ENCODE measurements at places on chromosomes 4 and X.
A peak's percentile ranks its signal among the peaks of the same experiment; 100 is the strongest.

- no peak for DNase-seq
Measured at GRCh38 chrX:108224727-108225621, 133.4 kb downstream of the ATG4A start.

GRCh38 chr4:43564107-43564506, 671.6 kb downstream of the GRXCR1 start:
- DNase-seq: no peak

GRCh38 chr4:40173470-40173875, 23.4 kb upstream of the RHOH start:
- no peak for DNase-seq

DNA sequence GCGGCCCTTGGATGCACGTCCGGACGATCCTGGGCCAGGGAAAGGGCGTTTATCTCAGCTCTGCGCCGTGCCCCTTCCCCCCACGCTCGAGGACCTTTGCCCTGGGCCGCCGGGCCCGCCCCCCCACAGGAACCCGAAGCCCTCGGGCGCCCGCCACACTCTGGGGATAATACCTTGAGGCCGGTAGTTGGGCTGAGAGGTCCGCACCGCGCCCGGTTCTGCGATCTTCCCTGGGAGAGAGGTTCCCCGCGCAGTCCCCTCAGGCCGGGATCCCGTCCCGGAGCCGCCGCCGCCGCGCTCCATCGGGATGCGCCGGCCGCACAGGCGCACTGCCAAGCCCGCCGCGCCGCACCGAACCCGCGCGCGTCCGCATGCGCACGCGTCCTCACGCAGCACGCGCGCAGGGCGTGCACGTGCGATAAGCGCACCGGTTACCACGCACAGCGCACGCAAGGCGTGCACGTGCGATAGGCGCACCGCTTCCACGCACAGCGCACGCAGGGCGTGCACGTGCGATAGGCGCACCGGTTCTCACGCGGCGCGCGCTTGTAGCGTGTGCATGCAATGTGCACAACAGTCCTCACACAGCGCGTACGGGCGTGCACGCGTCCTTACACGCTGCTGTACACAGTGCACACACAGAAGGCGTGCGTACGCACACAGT, at the start of gene MAP7D2:
Gene MAP7D2 (minus strand): TSS at position 331 of the 664 bp plus-strand sequence. CDS start 28 bp downstream, at position 303.
- no peak for DNase-seq

DNA sequence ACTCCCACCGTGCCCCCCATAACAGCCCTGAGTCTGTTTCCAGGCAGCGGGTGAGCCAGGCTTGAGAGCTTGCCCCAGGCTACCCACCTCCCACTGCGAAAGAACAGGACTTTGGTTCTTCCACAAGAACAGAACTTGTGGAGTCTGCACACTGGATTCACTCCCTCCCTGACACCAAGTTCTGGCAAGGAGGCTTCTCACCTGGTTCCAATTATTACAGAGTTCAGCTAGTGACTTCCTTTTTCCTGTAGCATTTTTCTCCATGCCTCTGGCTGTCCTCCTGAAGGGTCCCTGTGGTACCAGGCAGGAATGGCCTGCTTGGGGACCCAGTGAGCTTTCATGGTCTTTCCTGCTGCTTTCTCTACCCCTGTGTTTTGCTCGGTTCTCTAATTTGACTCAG, 208.6 kb upstream of the SFRP2 start:
- no peak for DNase-seq

DNA sequence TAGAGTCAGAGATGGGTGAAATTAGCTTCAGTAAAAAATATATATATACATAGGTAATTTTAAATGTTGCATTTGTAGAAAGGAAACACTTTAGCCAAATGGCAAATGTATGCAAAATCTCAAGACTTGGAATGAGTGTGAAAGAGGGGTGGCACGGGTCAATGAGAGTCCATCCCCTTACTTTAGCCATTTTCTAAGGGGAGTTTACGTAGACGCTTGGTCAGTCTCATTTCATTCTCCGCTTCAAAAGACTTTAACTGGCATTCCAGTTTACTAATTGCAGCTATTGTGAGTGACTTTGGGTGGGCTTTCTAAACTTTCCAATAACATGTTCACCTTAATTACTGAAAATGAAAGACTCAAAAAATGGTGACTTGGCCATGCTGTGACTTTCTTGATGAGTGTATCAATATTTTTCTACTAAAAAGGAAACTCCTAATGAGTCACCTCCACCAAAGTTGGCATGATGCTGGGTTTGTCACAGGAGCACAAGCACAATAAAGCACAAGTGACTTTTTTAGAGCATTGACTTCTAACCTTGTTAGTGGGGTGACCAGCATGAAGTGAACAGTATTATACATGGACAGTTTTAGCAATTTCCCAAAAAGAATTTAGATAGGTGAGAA, 356.0 kb upstream of the RASGEF1B start:
- peak; percentile 2 for DNase-seq

DNA sequence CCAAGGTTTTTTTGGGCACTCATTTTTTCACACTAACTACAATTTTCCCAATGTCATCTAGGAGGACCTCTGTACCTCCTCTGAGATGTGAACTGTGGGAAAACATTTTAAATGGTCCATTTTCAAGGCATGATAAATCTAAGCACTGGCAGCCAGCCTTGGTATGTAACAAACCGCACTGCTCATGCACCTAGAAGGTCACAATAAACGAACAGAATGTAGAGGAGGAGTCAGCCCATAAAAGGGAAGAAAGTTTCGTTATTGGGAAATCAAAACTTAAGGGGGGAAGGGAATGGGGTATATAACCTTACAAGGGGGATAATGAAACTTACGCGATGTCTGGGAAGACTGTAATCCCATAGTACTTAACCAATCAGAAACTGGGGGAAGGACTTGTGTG, 16.4 kb downstream of the COX18 start:
- no peak for DNase-seq

DNA sequence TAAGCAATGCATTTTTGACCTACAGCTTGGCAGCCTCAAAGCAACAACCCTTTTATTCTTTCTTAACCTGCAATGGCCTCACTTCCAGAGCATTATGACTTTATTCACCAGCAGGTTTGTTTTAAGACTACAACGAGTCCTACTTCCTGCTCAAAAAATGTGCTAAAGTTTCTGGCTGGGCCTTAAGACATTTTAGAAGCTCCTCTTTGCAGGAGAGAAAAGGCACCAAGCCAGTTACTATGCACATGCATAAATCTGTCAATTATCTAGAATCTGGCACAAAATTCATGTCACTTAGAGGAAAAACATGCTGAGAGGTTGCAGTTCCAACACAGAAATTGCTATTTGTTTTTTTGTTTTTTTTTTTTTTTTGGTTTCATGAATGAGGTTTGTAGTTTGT, 223.0 kb upstream of the EPHA5 start:
- DNase-seq: no peak

DNA sequence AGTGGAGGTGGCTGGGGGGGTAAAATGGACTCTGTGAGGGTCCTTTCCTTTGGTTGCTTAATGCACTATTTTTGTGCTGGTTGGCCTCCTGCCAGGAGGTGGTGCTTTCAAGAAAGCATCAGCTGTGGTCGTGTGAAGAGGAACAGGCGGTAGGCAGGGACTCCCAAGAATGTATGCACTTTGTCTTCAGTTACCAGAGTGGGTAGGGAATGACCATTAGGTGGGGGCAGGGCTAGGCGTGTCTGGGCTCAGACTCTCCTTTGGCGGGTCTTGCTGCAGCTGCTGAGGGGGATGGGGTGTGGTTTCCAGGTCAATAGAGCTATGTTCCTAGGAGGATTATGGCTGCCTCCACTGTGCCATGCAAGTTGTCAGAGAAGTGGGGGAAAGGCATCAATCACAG, 509.0 kb downstream of the PCDH19 start:
- DNase-seq: no peak

GRCh38 chr4:122798101-122798500, 28.5 kb upstream of the FGF2 start:
- no peak for DNase-seq

- DNase-seq: no peak
Measured at GRCh38 chrX:34859191-34859590, 83.4 kb upstream of the FAM47B start.

DNA sequence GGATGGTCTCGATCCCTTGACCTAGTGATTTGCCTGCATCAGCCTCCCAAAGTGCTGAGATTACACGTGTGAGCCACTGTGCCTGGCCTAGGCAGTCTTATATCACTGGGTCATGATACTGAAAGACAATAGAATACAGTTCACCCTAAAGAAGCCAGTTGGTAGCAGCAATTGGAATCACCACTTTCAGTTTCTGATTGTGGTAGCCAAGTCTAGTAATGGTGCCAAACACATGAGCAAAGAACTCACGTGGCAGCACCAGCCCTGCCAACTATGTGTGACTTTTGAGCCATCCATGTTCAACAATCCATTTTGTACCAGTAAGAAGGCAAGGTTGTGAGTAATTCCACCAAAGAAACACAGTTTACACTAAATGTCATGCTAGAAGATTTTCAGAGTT, 548.4 kb downstream of the KLHL13 start:
- DNase-seq: no peak

DNA sequence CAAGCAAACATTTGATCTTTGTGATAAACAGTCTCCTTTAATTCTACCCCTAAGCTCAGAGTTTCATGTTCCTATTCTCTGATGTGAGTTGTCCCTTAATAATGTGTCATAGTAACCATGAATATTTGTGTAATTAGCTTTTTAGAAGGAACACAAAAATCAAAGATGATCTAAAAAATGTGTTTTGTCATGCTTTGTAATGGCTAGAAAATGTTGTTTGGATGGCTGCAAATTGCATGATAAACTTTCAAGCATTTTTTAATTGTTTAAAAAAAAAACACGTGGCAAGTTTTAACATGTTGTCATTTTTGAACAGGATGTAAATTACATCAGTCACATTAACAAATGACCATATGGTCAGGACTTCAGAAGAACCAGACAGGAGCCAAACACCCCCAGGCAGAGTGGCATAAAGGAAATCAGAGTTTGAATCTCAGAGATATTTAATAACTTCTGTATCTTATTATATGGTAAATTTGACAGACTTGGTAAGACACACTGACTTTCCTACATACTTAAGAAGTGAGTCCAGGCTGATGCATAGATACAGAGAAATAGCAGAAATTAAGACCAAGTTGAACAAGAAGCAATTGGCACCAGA, 223.9 kb upstream of the VEGFC start:
- no peak for DNase-seq

DNA sequence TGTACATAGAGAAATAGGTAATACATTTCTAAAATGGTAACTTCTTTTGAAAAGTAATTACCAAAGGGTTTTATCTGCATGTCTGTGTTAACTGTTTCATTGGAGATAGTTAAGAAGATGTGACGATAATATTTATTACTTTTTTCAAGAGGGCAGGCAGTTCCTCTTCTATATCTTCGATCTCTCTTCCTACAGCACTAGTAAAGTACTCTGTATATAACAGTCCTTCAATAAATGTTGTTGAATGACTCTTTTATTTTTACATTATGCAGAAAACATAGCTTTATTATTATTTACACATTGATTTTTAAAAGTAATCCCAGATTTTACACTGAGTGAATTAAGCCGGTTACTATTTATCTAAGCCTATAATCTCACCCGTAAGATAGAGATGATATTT, 51.8 kb downstream of the TMPRSS11E start:
- DNase-seq: no peak

DNA sequence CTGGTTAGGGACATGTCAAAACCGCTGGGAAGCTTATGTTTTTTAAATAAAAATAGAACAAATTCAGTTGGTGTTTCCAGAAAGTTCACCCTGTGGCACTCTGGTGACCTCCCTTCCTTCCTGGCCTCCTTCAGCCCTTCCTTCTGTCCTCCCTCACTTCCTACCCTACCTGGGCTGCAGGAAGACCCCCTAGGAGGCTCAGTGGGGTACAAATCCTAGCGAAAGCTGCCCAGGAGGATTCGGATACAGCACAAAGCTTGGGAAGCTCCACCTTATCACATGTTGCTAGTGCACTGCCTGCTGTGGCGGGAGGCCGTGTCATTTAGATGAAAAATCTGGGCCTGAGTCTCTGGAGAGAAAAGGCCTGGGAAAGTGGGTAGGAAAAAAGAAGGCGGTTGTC, 60.5 kb downstream of the FHDC1 start:
- DNase-seq: no peak

GRCh38 chr4:17699380-17699779, 82.0 kb downstream of the FAM184B start:
- no peak for DNase-seq

DNA sequence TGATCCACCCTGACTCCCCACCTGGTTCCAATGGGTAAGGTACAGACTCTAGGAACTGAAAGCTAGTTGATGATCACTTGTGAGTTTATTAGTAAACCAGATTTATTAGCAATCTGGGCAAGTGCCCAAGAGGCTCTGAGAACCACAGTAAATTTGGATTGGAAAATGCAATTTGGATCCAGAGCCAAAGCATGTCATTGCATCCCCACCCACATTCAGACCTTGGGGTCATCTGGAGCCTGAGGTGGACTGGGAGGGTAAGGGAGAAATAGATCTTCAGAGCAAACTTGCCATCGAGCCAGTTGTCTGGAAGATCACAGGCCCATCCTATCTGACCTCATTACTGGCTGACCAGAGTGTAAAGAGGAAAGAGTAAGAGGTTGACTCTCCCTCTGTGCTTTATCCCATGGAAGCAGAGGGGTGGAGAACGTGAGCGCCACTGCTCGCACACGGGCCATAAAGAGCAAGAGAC, 78.7 kb upstream of the RASGEF1B start:
- DNase-seq: no peak

DNA sequence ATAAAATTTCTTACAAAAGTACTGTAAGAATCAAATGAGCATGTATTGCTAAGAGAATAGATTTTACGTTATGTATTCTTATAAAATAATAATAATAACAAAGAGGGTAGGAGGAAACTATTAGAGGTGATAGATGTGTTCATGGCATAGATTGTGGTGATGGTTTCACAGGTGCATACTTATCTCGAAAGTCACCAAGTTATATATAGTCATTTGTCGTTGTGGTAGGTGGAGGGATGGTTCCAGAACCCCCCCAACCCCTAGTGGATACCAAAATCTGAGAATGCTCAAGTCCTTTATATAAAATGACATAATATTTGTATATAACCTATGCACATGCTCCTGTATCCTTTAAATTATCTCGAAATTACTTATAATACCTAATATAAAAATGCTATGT, 36.7 kb upstream of the H2AZ1 start:
- no peak for DNase-seq

DNA sequence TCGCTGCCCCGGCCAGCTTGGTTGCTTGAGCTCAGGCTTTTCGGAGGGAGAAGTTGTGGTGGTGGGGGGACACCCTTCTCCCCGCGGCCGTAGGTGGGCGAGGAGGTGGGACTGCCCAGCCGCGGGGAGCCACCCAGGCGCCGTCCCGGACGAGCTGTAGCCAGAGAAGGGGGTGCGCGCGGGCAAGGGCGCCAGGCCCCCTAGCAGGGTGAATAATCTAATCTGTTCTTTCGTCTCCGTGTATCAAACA, 3.1 kb downstream of the MID1IP1 start:
- DNase-seq: peak; percentile 27

GRCh38 chr4:188078116-188078515, 31.3 kb downstream of the TRIML2 start:
- DNase-seq: no peak

DNA sequence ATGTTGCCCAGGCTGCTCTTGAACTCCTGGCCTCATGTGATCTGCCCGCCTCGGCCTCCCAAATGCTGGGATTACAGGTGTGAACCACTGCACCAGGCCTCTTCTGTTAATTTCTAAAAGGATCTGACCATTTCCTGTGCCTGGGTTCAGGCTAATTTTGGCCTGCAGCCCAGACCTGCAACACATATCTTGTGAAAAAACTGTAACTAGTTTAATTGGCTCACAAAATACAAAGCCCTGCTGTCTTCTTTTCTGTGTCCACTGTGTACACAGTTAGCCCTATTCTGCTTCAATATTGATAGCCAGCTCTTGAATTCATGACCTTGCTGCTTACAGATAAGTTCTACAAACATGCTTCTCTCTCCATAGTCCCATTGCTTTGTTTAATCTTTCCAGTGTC, 753.5 kb downstream of the PDHA2 start:
- DNase-seq: no peak

- DNase-seq: no peak
Measured at GRCh38 chr4:68193194-68193593, 52.3 kb downstream of the TMPRSS11B start.

Measured in stimulated activated CD4-positive, alpha-beta T cell treated with anti-CD3 and anti-CD28 coated beads, Interleukin-4, amount 100 ng/mL, for 1 hour (primary cell).